NCI-H1694 (cell line): ENCODE measurements at places on chromosomes 2 and 18.

GRCh38 chr2:71671203-71671854, 218.0 kb downstream of the DYSF start:
- no peak for DNase-seq

DNA sequence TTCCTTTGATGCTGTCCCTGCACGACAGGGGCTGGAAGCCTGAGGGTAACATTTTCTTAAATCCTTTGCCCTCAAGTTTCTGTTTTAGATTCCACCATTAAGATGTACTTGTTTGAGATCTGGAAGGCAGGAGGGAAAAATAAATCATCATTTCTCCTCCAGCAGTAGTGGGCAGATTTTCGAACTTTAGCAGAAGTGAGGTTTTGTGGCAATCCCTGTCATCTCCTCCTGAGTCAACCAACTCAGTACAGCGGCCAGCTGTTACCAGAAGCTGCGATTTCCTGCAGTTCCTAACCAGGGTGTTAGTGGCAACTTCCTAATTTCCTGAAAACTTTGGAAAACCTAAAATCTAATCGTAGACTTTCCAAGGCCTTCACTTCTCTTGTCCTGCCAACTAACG, 517.2 kb upstream of the ACVR2A start:
- no peak for DNase-seq

- no peak for DNase-seq
Measured at GRCh38 chr2:220811952-220812570, 760.0 kb downstream of the EPHA4 start.

- no peak for DNase-seq
Measured at GRCh38 chr2:69253112-69253511, 133.9 kb downstream of the GFPT1 start.

DNA sequence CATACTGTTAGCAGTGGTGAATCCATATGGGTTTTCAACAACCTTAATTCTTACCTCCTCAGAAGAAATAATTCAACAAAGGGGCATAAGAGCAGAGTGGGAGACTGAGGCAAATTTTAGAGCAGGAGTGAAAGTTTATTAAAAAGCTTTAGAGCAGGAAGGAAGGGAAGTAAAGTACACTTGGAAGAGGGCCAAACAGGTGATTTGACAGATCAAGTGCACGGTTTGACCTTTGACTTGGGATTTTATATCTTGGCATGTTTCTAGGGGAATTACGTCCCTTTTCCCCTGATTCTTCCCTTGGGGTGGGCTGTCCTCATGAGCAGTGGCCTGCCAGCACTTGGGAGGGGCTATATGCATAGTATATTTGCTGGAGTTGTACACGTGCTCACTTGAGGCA, 280.5 kb downstream of the MBD5 start:
- no peak for DNase-seq

DNA sequence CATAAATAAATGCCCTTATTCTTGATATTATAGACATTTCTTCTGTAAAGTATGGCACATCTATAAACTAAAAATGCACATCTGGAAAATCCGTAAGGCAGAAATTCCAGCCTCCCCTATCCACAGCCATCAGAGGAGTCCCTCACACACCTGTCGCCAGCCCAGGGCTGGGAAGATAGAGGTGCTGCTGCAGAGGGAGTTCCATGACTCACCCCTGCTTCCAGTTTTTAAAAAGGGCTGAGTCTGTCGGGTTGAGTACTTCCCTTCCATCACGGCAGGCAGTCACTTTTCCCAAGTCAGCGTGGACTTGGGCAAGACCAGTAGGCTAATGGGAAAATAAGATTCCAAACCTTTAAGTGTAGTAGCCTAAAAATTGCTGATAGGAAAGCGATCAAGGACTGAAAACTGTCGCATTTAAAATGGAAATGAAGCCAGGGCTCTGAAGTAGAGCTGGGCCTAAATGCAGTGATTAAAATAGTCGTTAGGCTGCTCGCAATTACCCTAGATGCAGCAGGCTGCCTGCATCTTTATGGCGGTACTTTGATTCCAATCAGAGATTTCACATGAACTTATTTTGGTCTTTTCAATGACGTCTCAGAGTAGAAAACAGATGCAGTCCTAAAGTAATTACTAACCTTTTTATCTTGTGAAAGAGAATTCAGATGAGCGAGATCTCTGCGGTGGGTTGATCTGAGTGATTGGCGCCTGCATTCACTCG, 280.5 kb downstream of the AGAP1 start:
- no peak for DNase-seq

DNA sequence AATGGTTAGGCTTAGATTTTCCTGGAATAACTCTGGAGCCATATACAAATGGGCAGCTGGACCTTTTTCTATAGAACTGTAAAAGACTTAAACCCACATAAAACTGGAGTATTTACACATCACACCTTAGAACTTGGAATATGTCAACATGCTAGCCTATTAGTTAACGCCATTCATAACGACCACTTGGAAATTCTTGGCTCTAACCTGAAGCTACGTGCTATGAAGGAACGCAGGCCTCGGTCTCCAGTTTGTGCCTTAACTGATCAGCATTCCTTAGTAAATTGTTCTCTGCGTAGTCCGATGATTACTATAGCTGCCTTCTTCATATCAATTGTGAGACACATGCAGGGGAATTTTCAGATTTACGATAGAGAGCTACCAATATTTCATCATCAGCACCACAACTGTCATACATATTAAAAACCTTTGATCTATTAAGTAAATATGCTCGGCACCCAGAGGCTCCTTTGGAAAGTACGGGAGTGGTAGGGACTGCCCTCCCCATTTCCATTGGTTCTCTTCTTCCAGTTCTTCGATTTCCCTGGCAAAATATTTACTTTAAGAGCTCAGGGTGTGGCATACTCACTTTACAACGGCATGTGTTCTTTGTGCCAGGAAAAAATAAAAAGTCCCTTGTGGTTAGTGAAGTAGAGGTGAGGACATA, 17.5 kb upstream of the CCL20 start:
- DNase-seq, result no peak

DNA sequence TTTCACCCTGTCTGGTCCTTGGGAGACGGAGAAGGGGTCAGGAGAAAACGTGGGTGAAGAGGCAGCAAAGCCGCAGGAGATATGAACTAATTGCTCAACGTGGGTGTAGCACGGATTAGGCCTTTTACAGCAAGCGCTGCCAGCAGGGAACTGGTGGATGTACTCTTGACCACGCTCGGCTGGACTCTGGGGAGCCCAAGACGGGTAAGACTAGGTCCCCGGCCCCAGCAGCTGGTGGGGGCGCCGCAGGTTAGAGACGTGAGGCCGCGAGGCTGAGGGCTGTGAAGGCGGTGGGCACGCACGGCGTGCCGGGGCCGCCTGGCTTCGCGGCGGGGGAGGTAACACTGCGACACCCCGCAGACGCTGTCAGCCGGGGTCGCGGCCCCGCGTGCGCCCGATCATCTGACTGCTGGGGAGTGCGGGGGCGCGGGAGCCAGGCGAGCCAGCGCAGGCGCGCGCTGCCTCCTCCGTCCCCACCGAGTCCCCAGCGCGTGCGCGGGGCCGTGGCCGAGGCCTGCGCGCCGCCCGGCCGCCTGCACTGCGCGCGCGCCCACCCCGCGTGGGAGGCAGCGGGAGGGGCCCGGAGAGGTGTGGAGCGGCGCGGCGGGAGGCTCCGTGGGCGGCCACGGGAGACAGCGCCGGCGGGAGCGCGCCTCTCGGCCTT, at the start of gene CLIP4:
CLIP4 (plus strand) TSS at position 470 of the 664 bp plus-strand sequence. CDS start 5,974 bp downstream, outside the sequence.
- DNase-seq, result no peak

- no peak for DNase-seq
Measured at GRCh38 chr18:62487161-62487560, 35.7 kb upstream of the ZCCHC2 start.

DNA sequence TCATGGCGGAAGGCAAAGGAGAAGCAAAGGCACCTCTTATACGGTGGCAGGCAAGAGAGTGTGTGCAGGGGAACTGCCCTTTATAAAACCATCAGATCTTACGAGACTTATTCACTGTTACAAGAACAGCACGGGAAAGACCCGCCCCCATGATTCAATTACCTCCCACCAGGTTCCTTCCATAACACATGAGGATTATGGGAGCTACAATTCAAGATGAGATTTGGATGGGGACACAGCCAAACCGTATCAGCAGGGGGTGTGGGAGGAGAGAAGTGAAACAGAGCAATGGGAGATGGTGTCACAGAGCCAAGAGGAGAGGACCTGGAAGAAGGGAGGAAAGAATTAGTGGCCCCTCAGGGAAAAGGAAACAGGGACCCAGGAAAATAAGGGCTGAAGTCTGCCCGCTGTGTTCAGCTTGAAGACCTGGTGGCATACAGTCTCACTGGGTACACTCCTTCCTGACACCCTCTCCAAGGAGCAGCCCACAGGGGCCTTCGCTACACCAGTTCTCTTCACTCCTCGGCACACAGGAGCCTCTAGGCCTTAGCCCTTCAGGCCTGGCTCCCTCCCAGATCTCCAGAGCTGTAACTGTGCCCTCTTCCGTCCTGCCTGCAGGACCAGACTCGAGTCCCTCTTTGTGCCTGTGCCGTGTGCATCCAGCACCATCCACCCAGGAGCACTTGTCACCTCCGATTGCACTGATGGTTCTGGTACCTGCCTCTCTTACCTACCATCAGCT, 262.1 kb downstream of the EIPR1 start:
- no peak for DNase-seq

GRCh38 chr18:76999077-76999476, 133.5 kb downstream of the MBP start:
- DNase-seq, result no peak

GRCh38 chr2:174588463-174588862, 9.1 kb downstream of the WIPF1 start:
- DNase-seq, result no peak

- DNase-seq, result no peak
Measured at GRCh38 chr2:56337342-56337741, 153.6 kb downstream of the CCDC85A start.

- no peak for DNase-seq
Measured at GRCh38 chr2:240630771-240631547, 5.7 kb downstream of the GPR35 start.

GRCh38 chr2:63772061-63772460, 69.6 kb upstream of the UGP2 start:
- DNase-seq, result no peak

- DNase-seq, result no peak
Measured at GRCh38 chr2:169714699-169715098, 18.9 kb upstream of the KLHL23 start.

DNA sequence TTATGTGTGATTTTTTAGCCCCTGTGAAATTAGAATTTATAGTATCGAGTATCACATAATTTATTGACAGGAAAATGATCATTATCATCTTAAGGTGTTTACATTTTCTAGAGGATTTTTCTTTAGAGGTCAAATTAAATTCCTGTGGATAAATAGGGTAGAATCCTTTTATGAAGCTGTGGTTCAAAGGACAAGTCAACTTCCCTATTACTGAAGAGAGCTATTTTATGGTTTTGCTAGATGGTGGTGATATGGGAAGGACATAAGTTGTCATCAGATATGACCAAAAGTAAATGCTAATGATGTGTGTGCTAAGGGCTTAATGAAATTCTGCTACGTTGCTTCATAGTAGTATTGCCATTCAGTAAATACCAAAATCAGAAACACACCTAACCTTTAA, 80.1 kb downstream of the EML4 start:
- no peak for DNase-seq

- no peak for DNase-seq
Measured at GRCh38 chr2:160566717-160567116, 73.1 kb upstream of the RBMS1 start.

GRCh38 chr18:36745219-36745975, 83.4 kb downstream of the TPGS2 start:
- no peak for DNase-seq

GRCh38 chr2:85085563-85085962, 47.6 kb upstream of the TCF7L1 start:
- no peak for DNase-seq

- DNase-seq, result no peak
Measured at GRCh38 chr18:35770376-35771014, 189.0 kb downstream of the GALNT1 start.

GRCh38 chr2:132991471-132992045, 321.6 kb upstream of the LYPD1 start:
- DNase-seq, result no peak

DNA sequence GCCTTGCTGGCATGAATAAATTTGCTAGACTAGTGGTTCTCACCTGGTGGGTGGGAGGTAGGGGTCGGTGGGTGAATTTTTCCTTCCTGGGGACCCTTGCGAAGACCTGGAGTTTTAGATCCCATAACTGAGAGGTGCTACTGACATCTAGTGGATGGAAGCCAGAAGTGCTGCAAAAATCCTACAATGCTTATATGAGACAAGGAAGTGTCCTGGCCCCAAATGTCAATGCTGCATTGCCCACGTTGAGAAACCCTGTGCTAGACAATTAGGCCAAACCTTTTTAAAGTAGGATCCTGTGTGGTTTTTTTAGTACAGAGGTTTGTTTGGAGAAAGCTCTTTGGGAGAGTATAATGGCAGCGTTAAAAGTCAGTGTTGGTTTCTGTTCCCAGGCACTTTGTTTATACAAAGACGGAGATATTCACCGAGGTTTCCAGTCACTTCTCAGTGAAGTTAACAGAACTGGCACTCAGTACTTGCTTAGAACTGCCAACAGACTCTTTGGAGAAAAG, 9.6 kb downstream of the SERPINB8 start:
- peak; percentile 44 for DNase-seq

DNA sequence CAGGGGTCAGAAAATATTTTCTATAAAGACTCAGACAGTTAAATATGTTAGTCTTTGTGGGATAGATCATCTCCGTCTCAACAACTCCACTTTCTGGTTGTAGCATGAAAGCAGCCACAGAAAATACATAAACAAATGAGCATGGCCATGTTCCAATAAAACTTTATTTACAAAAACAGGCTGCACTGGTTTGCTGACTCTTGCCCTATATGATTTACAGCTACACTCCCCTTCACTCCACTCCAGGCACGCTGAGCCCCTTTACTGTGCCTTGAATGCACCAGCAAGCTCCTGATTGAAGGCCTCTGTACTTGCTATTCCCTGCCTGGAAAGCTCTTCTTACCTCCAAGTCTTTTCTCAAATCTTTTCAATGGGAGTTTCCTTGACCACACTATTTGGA, 5.8 kb upstream of the STAMBP start:
- DNase-seq, result no peak

DNA sequence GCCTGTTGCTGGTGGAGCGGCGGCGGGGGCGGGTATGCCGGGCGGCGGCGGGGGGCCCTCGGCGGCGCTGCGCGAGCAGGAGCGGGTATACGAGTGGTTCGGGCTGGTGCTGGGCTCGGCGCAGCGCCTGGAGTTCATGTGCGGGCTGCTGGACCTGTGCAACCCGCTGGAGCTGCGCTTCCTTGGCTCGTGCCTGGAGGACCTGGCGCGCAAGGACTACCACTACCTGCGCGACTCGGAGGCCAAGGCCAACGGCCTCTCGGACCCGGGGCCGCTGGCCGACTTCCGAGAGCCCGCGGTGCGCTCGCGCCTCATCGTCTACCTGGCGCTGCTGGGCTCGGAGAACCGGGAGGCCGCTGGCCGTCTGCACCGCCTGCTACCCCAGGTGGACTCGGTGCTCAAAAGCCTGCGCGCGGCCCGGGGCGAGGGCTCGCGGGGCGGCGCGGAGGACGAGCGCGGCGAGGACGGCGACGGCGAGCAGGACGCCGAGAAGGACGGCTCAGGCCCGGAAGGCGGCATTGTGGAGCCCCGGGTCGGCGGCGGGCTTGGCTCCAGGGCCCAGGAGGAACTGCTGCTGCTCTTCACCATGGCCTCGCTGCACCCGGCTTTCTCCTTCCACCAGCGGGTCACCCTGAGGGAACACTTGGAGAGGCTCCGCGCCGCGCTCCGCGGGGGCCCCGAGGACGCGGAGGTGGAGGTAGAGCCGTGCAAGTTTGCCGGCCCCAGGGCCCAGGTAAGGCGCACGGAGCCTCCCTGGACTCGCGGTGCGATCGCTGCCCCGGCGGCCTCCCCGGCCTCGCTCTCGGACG, 1.0 kb downstream of the ZCCHC2 start:
- no peak for DNase-seq
